ENCODE measurements at places on chromosomes 6 and 20. TPM values are rescaled to one million over a fixed set of nuclear protein-coding genes. Genes with fewer than 3 reads are reported as not detected.
A peak's percentile ranks its signal among the peaks of the same experiment; 100 is the strongest.

The SNAI1 gene
- total RNA-seq = 3.7 TPM

The TCF21 gene
- 3.9 TPM for total RNA-seq

DNA sequence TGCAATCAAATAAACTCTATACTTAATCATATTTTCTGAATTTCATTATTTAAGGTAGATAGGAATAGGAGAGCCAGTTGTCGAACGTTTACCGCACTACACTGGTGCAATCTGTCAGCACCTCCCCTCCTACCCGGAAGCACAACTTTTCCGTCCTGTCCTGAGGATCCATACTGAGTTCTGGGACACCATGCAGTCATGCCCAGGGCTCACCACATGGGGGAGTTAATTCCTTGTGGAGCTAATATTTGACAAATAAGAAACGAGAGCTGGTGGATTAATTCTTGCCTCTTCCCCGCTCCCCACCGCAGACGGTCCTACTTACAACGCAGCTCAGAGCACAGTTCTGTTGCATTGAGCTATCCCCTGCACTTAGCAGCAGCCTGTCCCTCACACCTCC, 107.7 kb upstream of the RALGAPA2 start:
- H3K27ac ChIP-seq = no peak overlapping the region
- H3K4me1 ChIP-seq = peaks cover 6% of the 10 kb centered on the region
- DNase-seq = no peak
- H3K4me3 ChIP-seq = no peak overlapping the region
- H3K36me3 ChIP-seq = no peaks in the 10 kb centered on the region

- DNase-seq = no peak
- no peak overlapping the region for H3K27ac ChIP-seq
These were observed 49.9 kb upstream of the TAGAP start for GRCh38 chr6:159094444-159095252.

DNA sequence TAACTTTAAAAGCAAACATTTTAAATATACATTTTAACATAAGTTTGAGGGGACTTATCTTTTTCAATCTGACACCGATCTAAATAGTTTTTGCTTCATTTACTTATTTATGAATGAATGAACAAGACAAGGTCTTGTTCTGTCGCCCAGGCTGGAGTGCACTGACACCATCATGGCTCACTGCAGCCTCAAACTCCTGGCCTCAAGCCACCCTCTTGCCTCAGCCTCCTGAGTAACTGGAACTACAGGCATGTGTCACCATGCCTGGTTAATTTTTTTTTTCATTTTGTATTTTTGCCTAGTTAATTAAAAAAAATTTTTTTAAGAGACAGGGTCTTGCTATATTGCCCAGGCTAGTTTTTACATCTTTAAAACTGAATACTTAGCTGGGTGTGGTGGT, 25.4 kb downstream of the FBXO9 start:
- H3K4me3 ChIP-seq = no peak overlapping the region
- H3K36me3 ChIP-seq = peaks cover 99% of the 10 kb centered on the region
- H3K27ac ChIP-seq = no peak overlapping the region
- no peaks in the 10 kb centered on the region for H3K27me3 ChIP-seq
- DNase-seq = no peak
- H3K4me1 ChIP-seq = no peaks in the 10 kb centered on the region

DNA sequence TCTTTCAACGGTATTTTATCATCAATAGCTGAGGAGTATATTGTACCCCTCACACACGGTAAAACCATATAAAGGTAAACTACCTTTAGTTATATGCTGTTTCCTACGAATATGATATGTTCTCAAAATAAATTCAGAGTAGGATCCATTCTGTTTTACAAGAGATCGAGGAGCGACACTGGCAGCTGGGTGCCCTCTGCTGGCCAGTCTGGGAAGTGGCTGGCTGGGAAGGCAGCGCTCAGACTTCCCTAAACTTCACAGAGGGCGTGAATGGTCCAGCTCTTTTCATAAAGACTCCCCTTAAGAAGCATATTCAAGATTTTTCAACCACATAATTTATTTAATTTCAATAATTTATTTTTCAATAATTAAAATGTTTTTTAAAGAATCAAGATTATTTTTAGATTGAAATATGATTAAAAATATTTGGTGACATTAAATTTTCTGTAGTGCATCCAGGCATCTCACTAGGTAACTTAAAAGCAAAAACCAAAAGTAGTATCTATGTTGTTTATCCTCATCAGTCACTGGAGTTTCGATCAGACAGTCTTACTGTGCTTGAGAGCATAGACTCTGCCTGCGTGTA, 187.5 kb upstream of the PDE10A start:
- H3K27ac ChIP-seq = no peak overlapping the region
- H3K4me3 ChIP-seq = peak overlapping the region; percentile 19
- no peaks in the 10 kb centered on the region for H3K4me1 ChIP-seq
- H3K36me3 ChIP-seq = no peaks in the 10 kb centered on the region
- DNase-seq = peak; percentile 82

GRCh38 chr6:151014404-151015100, 149.1 kb downstream of the MTHFD1L start:
- DNase-seq = peak; percentile 73
- no peak overlapping the region for H3K27ac ChIP-seq
- no peak overlapping the region for H3K4me3 ChIP-seq
- H3K4me1 ChIP-seq = no peaks in the 10 kb centered on the region

GRCh38 chr6:46891252-46891795, 30.4 kb downstream of the ADGRF5 start:
- H3K27me3 ChIP-seq = no peaks in the 10 kb centered on the region
- H3K27ac ChIP-seq = no peak overlapping the region
- no peak for DNase-seq
- peaks cover 8% of the 10 kb centered on the region for H3K4me1 ChIP-seq
- H3K36me3 ChIP-seq = no peaks in the 10 kb centered on the region
- H3K4me3 ChIP-seq = no peak overlapping the region

GRCh38 chr6:98118397-98119045, 715.9 kb upstream of the POU3F2 start:
- H3K27me3 ChIP-seq = no peaks in the 10 kb centered on the region
- no peak for DNase-seq
- no peak overlapping the region for H3K4me3 ChIP-seq
- no peak overlapping the region for H3K27ac ChIP-seq
- no peaks in the 10 kb centered on the region for H3K36me3 ChIP-seq
- no peaks in the 10 kb centered on the region for H3K4me1 ChIP-seq

DNA sequence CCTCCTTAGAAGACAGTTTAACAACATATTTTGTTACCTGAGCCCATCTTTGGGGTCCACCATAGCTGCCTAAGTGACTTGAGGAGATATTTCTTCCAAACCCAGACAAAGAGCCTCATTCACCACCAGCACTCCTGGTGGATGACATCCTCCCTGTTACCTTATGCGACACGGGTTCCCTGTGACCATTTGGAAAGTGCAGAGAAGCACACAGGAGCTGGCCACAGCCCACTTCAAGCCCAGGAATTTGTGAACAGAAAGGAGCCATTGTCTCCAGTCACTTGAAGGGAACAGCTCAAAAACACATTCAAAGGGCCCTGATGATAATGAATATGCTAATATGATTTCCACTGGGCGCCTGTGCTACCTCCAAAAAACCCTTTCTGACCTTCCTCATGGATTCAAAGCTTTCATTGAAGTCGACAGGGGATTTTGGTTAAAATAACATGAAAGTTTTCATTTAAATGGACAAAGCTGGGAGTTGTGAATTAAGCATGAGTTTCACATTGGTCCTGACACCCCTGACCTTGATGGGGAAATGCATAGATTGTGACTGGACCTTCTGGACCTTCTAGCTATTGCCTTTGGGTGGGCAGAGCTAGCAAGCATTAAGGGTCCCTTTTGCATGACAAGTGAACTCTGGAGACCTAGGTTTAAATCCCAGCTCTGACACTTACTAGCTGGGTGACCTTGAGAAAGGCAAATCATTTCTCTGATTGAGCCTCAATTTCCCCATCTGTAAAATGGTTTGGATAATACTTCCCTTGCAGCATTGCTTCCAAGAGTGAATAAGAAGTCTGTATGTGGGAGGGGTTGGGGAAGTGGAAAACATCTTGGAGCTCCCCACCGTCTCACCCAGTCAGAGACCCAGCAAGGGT, 83.3 kb upstream of the SIRPA start:
- no peak for DNase-seq
- peak overlapping the region; percentile 76 for H3K27ac ChIP-seq
- no peaks in the 10 kb centered on the region for H3K27me3 ChIP-seq
- peaks cover 68% of the 10 kb centered on the region for H3K4me1 ChIP-seq
- H3K36me3 ChIP-seq = no peaks in the 10 kb centered on the region

GRCh38 chr6:77686931-77687330, 34.1 kb downstream of the MEI4 start:
- no peaks in the 10 kb centered on the region for H3K27me3 ChIP-seq
- H3K27ac ChIP-seq = no peak overlapping the region
- no peaks in the 10 kb centered on the region for H3K36me3 ChIP-seq
- H3K4me3 ChIP-seq = no peak overlapping the region
- H3K4me1 ChIP-seq = no peaks in the 10 kb centered on the region

All from heart left ventricle (tissue), 16 donors.